ENCODE measurements at places on chromosomes 2 and 18. TPM values are rescaled to one million over a fixed set of nuclear protein-coding genes. Genes with fewer than 3 reads are reported as not detected.

- DNase-seq: no peak
Measured at GRCh38 chr2:2824588-2824987, 493.5 kb upstream of the MYT1L start.

Gene MC5R
- not detected for total RNA-seq

DNA sequence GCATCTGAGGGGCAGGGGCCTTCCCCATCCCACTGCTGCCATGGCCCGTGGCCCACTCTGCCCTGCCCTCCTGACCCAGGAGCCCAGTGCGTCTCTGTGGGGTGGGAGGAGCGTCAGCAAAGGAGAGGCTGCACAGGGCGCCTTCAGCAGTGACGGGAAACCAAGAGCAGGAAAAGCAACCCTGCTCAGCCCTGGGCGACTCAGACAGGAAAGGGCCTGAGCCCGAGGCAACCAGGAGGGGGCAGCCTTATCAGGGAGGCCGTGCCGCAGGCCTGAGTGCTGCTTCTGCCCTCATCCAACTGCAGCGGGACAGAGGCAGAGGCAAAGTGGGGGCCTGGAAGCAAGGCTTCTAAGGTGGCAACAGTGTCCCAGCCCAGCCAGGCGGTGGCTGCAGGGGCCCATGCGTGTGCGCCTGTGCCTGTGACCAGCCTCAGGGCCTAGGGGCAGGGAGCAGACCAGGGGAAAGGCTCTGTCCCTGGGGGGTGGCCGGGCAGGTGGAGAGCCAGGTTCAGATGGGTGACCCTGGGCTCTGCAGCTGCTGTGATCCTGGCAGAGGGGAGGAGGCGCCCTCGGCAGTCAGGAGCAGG is 23.3 kb upstream of the ALPI start:
- DNase-seq: no peak

DNA sequence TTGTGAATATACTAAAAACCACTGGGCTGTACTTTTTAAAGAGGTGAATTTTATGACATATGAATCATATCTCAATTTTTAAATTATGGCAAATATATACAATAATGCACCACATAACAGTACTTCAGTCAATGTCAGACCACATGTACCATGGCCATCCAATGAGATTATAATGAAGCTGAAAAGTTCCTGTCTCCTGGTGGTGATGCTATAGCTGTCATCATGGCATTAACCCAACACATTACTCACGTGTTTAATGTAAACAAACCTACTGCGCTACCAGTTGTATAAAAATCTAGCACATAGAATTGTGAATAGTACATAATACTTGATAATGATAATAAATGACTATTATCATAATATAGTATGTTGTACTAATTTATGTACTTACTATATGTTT is 77.6 kb upstream of the ID2 start:
- no peak for DNase-seq

- no peak for DNase-seq
Measured at GRCh38 chr2:102142829-102143449, 393 bp downstream of the IL1R1 start.

Gene SERPINB12
- not detected for total RNA-seq

- DNase-seq: no peak
Measured at GRCh38 chr2:237665713-237666143, 38.3 kb downstream of the LRRFIP1 start.

GRCh38 chr2:166485558-166486178 is 8.4 kb downstream of the SCN7A start:
- DNase-seq: no peak

Gene PCARE
- not detected for total RNA-seq

Gene C2orf72
- 0.63 TPM for total RNA-seq

Measured in kidney epithelial cell (primary cell).